ENCODE measurements at places on chromosomes 11 and 22. TPM values are rescaled to one million over a fixed set of nuclear protein-coding genes. Genes with fewer than 3 reads are reported as not detected.

DNA sequence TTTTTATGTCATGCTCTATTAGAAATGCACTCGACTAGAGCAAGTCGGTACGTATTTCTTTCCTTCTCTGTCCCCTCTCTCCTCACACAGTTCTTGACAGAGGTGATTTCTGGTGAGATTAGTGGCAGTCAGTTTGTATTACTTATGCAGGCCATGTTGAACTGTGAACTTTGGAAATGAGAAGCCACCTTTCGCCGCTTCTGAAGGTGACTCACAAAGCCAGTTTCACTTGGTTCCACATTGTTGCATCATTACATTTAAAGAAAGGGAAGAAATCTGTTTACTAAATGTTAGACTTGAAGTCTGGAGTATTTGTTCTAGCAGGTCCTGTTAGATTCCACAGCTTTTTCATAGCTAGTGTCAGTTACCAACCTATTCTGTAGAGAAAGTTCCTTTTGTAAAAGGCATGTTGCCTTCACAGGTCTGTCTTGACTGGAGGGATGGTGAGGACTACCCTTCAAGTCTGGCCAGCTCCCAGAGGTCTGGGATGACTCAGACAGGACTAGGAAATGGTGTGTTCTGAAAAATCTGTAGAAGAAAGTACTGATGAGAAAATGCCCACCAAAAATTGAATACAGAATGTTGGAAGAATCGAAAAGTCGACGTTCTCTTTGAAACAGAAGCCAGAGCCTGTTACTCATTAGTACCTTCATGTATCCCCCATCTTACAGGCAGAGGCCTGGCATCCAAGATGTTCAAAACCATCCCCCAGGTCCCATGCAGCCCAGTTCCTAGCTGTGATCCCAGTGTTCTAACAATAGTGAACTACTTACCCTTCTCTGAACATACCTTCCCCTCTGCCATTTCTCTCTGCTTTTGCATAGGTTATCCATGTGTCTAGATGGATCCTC is 181.4 kb downstream of the DBX1 start:
- peak; percentile 97 for DNase-seq

DNA sequence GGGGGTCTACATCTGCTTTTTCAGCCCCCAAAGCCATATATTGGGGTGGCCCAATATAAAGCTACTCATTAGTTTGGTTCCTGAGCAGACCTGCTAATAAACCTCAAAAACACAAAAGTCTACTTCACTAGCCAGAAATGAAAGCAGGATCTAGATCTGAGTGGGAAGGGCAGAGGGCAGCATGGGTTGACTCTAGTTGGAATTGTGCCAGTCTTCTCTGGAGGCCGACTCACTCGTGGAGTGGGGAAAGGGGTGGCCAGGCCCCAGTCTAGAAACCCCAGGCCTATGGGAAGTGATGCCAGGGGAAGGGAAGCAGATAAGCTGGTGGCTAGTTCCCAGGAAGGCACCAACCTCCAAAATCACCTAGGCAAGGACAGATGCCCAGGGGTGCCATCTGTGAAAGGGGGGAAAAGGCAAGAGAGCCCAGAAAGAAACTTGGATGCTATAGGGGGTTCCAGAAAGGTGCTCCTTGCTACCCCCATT is 5.3 kb downstream of the PATZ1 start:
- no peak for DNase-seq

DNA sequence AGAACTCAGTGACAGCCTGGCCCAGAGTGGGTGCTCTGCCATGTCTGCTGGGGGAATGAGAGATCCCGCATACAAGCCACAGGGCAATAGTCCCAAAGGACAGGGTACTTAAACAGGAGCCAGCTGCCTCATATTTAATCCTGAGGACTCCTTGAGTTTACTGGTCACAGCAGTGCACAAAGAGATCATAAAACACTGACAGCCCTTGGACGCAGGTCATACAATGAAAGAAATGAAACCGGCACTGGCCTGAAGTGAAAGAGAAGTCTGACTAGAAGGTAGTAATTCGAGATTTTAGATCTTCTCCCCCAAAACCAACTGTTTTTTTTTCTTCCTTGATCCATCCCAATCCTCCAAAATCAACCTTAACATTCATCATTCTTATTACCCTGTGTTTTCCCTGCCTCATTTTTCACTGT is 299.8 kb upstream of the SYN3 start:
- no peak for DNase-seq

MMP13 gene
- total RNA-seq: not detected

- peak; percentile 49 for DNase-seq
Observed at GRCh38 chr22:38921120-38921519, 36.3 kb upstream of the APOBEC3A start.

DNA sequence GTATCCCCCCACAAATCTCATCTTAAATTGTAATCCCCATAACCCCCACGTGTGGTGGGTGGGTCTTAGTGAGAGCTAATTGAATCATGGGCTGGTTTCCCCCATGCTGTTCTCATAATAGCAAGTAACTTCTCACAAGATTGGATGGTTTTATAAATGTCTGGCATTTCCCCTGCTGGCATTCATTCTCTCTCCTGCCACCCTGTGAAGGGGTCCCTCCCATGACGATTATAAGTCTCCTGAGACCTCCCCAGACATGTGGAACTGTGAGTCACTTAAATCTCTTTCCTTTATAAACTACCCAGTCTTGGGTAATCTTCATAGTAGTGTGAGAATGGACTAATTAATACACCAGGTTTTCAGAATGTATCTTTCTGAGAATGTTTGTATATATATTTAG is 1159.4 kb downstream of the FAM181B start:
- no peak for DNase-seq

DNA sequence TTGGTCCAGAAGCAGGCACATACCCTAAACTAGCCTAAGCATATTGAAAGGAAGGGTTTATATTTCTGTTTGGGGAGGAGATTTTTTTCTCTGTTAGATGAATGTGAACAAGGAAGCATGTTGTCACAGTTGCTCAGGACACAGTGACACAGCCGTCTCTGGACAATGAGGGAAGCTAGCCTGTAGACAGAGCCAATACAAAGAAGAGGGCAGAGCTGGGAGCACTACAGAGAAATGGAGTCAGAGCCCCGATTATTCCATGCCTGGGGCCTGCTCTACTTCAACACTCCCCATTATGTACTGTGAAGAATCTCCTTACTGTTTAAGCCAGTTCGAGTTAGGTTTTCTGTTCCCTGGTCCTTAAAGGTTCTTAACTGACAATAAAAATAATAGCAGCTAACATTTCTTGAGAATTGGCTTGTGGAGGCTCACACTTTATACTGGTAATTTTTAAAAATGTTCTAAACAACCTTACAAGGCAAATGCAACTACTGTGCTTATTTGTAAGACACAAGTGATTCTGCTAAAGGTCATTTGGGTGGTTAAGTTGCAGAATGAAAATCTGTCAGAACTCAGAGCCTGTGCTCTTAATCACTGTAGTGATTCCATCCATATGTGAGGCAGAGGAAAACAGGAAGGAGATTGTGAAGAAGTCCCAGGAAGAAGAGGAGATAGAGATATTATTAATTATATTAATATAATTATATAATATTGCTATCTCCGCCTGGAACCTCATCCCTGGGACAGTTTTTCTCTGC is 58.8 kb upstream of the RRAS2 start:
- no peak for DNase-seq

ANO1 gene
- total RNA-seq: not detected

MS4A12 gene
- total RNA-seq: not detected

- DNase-seq: no peak
Observed at GRCh38 chr11:116376547-116376946, 396.2 kb downstream of the BUD13 start.

DNA sequence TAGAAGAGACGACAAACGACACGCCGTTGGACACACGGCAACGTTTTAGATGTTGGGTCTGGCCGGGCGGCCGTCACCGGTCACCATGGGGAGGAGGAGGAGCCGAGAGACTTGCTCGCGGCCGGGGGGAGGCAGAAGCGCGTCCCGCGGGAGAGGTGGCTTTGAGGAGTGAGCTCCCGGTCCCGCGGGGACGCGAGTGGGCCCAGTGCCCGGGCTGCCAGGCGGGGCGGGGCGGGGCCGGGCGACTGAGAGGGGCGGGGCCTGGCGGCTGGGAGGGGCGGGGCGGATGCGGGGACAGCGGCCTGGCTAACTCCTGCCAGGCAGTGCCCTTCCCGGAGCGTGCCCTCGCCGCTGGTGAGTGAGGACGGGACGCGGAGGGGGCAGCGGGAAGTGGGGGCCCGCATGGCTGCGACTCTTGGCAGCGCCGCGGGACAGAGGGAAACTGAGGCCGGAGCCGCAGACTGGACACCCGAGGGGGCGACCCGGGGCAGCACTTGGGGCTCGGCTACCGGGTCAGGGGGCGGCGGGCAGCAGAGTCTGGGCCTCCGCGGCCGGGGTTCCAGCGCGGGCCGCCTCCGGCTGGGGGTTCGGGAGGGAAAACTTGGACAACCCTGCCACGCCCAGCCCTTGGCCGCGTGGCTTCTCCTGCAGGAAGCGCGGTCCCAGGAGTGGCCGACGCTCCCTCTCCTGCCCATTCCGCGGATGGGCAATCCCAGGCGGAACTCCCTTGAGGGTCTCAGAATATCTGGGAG is at the start of gene TSPO:
TSS of gene TSPO (plus strand) at position 309 of the 752 bp plus-strand sequence. CDS start 7,680 bp downstream, outside the sequence.
- no peak for DNase-seq

DNA sequence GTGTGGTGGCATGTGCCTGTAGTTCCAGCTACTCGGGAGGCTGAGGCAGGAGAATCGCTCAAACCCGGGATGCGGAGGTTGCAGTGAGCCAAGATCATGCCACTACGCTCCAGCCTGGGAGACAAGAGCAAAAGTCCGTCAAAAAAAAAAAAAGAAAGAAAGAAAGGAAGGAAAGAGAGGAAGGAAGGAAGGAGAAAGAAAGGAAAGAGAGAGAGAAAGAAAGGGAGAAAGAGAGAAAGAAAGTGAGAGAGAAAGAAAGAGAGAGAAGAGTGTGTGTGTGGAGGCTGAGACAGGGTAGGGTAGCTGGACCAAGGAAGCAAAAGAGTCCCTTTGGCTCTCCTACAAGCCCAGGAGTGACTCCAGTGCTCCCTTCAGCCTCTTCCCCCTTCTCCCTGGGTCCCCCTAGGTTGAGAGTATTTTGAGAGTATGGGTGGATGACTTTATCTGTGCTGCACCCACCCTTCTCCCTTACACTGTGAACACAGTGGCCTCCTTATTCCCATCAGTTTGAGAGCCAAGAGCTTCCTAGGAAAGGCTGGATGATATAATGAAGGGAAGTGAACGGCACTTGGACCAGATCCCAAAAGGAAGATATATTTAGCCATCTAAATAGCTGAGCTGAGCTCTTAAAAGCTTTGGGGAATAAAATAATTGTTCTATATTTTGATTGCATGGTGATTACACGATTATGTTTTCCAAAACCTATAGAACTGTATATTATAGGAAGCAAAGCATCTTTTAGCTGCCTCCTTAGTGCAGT is 9.5 kb upstream of the DENND5A start:
- DNase-seq: no peak

- no peak for DNase-seq
Observed at GRCh38 chr11:2471048-2471803, 26.4 kb downstream of the KCNQ1 start.

GRCh38 chr11:57458410-57459163 is 1.7 kb upstream of the RTN4RL2 start:
- no peak for DNase-seq

- no peak for DNase-seq
Observed at GRCh38 chr11:34397120-34397519, 39.3 kb upstream of the ABTB2 start.

THRSP gene
- total RNA-seq: not detected

DNA sequence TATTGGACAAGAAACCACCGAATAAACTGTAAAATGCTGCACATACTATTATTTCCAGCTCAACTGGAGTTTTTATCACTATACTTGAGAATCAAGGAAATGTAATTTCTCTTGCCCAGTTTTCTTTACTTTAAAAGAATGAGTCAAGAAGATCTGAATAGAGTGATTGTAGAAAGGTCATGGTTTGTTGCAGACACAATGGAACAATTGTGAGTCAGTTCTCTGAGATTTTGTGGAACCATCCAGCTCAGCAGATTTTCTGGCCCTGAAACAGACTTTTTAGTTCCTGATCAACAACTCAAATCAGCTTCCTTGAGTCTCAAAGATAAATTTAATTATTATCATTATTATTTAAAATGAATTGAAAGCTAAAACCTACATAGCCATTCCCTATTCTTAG is 1.3 kb downstream of the TCN1 start:
- DNase-seq: peak; percentile 93

FJX1 gene
- total RNA-seq: 36.1 TPM

GRCh38 chr11:108854346-108854745 is 189.5 kb downstream of the DDX10 start:
- peak; percentile 61 for DNase-seq

DNA sequence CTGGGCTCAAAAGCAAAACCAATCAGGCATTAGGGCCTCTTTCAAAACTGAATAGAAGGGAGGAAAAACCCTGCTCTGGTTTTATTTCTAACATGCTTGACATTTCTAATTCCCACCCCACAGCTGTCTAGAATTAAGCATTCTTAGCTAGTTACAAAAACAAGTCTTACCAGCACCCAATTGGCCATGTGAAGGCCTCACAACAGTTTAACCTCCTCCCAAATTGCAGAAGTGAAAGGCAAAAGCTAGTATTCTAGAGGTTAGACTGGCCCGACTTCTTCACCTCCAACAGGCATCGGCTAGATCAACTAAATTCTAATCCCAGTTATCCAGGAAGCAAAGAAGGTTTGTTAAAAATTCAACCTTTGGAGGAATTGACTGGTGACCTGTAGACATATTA is 6.5 kb downstream of the SF1 start:
- no peak for DNase-seq

GRCh38 chr11:84044706-84045105 is 758.5 kb upstream of the CCDC90B start:
- DNase-seq: no peak

- DNase-seq: no peak
Observed at GRCh38 chr11:96986516-96986915, 596.7 kb downstream of the JRKL start.

DNA sequence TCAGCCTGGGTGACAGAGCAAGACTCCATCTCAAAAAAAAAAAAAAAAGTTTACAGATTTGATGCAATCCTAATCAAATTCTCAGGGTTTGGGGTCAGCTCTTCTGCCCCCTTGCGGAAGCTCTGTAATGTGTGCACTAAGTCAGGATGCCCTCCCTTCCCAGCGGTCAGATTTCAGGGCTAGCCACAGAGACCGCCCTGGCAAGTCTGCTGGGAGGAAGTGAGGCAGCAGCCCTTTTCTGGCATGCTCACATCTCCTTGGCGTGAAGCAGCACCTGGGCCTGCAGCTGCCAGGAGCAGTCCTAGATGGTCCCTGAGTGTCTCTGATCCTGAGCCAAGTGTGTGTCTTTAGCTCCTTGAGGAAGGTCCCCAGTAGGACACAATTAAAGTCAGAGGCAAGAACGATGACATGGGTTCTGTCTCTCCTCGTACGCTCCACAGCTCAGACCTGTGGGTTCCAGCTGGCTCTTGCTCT is 10.9 kb upstream of the APOBEC3C start:
- DNase-seq: peak; percentile 80
